Right renal cortex interstitium (tissue), 3 donors: ENCODE measurements at places on chromosomes 12 and 14. TPM values are rescaled to one million over a fixed set of nuclear protein-coding genes. Genes with fewer than 3 reads are reported as not detected.

Gene SLC10A1
- not detected for polyA plus RNA-seq

Gene RNF31
- 46.9 TPM for polyA plus RNA-seq

Gene RASSF8
- 78.1 TPM for polyA plus RNA-seq

Gene CRIP1
- polyA plus RNA-seq = 28.8 TPM

Gene MAP3K12
- 21.3 TPM for polyA plus RNA-seq

Gene BAZ2A
- polyA plus RNA-seq = 88.5 TPM

Gene RNASE7
- polyA plus RNA-seq = 0.67 TPM
